ENCODE measurements at places on chromosomes 12 and 14.

GRCh38 chr12:24363177-24363754 is 413.8 kb upstream of the SOX5 start:
- DNase-seq = no peak

DNA sequence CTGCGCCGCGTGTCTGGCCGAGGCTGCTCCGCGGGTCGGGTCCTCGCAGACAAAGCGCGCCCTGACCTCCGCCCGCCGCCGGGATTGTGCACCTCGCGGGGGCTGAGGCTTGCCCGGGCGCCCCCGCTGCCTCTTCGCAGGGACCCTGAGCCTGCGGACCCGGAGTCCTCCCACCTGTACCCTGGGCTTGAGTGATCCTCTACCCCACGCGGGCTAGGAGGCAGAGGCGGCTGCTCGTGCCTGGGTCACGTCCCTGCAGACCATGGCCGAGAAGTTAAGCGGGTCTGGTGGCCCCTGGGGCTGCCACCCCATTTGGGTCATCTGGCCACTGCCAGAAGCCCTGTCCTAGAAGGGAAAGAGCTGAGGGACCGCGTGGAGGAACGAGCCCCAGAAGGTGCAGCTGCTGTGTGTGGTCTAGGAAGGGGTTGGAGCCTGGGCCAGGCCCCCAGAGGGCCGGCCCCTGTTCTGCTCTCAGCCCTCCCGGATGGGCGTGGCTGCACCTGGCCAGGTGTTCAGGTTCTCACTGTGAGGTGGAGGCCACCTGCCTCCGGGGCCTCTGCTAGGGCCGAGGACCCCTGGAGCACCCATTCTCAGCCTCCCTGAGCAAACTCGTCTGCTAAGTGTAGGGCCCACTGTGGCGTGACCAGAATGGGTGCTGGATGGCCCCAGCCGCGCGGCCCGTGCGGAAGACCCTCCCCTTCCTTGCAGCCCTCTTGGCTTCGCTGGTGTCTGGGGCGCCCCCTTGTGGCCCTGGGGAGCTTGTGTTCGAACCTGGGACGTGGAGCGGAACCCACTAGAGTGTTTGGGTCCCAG is 49.6 kb downstream of the LRCOL1 start:
- DNase-seq = peak; percentile 44

DNA sequence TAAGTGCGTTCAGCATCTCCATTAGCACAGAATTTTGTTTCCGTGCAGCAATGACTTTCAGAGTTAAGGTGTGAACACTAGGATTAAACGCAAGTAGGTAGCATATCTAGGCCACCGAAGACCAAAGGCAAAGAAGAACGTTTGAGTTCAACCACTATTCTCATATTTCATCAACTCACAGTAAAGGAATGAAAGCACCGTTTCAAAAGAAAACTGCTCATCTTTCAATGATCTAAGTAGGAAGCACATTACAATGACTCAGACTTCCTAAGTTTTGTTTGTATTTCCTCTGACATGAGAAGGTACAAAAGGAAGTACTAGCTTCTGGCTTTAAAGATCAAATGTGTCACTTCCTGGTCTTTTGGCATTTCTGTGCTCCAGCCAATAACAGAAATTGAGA is 57.6 kb downstream of the ACADS start:
- no peak for DNase-seq

- DNase-seq = no peak
Measured at GRCh38 chr12:14356147-14356546, 9.3 kb upstream of the ATF7IP start.

DNA sequence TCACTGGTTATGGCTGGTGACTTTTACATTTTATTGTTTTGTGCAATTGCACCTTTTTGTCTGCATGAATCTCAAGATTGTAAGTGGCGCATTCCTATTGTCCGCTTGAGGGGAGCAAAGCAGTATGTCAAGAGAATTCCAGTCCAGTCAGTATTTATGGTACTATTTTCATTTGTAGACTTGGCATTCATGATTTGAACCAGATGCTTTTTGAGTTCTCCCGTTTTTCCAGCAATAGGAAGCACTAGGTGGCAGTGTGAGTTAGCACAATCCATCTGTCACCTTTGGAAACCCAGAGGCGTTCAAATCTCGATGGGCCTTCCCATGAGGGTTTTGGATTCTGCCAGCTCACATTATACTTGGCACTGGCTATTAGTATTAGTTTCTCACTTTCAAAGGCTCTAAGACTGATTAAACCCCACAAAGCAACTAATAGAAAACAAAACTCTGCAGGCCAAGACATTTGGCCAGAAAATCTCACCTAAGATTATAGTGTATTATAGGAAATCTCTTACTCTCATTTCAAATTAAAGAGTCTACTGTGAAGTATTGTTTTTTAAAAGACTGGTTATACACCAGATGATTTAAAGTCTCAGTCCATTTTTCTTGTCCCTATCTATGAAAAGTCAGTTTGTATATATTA is 2.2 kb downstream of the DACT1 start:
- no peak for DNase-seq

- DNase-seq = no peak
Measured at GRCh38 chr14:26444822-26445221, 153.0 kb downstream of the NOVA1 start.

DNA sequence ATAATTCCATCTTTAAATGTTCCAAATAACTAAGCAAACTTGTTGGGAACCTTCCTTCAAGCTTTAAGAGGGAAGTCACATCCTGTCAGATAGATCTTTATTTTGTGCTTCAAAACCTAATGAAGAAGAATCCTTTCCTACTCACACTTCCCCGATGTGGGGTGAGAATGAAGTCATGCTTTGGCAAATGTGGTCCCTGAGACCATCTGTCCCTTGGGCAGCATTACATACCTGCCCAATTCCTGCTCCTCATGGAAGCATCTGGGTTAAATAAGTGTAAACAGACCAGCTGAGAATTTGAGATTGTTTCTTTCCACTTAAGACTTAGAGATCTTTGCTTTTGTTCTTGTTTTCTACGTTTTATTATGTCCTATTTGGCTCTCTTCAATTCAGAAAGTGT is 606.0 kb upstream of the TMEM132C start:
- no peak for DNase-seq

DNA sequence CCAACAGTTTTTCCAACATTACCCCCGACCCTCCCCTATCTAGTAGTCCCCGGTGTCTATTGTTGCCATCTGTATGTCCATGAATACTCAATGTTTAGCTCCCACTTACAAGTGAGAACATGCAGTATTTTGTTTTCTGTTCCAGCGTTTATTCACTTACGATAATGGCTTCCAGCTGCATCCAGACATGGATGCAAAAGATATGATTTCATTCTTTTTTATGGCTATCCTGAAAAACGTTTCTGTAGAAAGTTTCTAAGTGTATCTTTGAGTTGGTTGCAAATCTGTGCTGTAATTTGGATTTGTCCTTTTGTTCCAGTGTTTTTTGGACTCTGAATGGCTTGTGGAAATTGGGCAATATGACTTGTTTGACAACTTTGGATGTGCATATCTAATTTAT is 11.7 kb downstream of the SP1 start:
- no peak for DNase-seq

DNA sequence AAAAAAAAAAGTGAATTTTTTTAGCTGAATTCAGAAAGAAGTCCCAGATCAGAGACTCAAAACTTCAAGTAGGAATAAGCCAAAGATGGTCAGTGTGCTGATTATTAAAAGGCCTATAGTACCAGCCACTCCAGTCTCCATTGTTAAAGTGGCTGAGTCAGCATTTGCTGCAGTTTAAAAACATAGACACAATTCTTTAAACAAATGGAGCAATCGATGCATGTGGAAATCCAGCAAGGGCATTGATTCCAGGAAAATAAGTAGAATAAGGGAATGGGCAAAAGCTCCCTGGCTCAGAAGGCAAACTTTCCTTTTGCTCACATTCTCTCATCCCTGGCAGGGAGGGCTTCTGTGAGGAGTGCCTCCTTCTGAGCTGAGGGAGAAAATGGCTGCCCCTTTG is 317.6 kb downstream of the LRIG3 start:
- no peak for DNase-seq
